Hypothalamus (tissue), 51 donors: ENCODE measurements at places on chromosomes 11 and 22.

DNA sequence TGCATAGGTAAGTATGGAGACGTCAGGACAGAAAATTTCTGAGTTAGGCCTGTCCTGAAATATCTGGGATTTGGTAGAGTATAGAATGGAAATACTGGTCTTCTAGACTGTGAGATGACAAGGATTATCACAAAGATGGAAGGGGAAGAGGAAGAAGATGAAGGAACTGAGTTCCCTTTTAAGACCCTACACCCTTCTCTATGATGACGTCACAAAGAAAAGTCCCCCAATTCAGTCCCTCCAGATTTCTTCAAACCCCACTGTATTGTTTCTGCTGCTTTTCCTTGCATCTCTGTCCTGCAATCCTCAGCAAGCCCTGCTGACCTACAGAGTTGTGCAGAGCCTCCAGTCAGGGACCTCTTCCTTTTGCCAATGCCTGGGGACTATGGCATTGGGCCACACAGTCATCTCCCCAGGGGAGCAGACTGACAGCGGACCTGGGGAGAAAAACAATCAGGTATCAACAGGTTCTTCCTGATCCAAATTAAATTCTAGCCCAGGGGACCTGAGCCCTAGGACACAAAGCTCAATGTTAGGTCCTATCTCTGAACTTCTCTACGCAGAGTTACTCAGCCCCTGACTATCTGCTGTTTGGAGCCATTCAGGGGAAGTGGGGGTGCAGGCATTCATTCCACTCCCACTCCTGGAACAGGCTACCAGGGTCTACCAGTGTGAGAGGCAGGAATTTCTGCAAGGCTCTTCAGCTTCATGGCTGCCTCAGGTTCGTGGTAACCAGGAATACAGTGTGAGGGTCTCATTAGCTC lies 49.2 kb upstream of the POU2AF1 start:
- no peak for DNase-seq

GRCh38 chr11:40679276-40679675 lies 780.2 kb downstream of the LRRC4C start:
- DNase-seq, result no peak

DNA sequence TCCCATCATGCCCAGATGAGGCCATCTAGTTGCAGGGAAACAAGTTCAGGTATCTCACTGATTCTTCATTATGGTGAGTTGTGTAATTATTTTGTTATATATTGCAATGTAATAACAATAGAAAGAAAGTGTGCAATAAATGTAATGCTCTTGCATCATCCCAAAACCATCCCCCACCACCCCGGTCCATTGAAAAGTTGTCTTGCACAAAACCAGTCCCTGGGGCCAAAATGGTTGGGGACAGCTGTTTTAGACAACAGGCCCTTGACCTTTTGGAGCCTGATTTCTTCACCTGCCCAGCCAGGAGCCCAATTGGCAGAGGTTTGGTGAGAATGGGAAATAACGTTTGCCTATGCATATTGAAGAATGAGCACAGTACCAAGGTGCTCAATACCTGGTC lies 15.9 kb downstream of the MPEG1 start:
- no peak for DNase-seq

DNA sequence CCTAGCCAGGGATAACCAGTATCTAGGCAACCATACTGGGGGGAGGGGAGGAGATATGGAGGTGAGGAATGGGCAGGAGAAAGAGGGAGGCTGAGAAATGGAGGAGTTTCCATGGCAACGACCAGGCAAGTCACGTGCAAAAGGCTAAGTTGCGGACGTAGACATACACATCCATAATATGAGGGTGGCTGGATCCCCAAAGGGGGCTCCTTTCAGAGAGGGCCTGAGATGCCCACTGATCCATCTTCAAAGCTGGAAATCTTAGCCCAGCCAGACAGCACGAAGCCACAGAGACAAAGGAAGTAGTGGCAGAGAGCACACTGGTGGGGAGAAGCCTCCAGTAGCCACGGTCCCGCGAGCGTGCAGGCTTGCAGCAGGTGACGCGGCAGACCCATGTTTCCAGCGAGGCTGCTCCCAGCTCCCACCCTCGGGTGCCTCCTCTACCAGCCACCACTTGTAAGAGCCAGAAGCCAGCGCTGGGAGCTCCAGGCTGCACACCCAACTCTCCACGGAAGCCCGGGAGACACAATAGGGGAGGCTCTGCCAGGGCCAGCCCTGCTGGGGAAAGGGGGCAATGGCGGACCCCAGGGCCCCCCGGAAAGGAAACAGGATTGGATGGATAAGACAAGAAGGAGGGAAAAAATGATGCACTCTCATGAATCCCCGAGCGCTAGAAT lies 938 bp downstream of the FXYD6 start:
- no peak for DNase-seq

DNA sequence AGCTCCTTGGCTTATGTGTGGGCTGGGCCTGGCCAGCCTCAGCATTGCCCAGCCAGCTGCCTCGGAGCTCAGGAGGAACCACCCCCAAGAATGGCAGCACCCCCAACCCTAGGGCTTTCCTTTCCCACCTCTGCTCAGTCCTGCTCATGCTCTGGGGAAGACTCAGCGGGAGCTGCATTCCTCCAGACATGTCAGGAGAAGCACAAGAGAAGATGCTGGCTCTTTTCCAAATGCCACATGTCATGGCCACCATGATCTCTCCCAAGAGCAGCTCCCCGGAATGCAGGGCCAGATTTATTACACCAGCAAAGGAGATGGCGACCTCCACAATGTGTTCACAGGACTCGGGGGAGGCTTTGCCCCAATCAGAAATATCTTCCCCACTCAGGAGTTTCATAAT lies 143.7 kb downstream of the PKNOX2 start:
- DNase-seq, result no peak

DNA sequence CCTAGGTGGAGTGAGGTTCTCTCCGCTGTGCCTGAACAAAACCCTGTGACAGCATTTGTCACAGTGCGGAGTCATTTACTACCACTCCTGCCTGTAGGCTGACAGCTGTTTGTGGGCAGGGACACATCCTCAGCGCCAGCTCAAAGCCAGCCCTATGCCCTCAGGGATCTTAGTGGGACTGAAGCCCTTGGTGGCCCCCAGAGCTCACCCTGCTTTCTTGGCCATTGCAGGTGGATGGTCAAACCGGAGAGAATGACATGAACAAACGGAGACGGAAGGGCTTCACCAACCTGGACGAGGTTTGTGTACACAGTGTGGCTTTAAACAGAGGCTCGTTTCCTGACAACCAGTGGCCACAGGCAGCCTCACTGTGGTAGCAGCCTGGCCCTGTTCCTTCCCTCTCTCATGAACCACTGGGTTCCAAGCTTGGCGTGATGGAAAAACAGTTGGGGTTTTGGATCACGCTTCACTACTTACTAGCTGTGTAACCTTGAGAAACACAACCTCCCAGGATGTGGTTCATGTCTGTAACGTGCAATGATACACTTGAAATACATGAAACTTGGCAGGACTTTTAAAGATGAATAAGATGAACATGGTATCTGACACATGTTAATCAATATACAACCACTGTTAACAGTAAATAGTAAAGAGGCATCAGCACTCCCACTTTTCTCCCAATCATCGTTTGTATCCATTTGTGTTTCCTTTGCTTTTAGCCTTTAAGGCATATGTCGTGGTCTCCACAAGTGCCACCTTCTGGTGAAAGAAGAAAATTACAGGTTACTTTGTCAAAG lies 125.8 kb downstream of the MICAL2 start:
- no peak for DNase-seq

DNA sequence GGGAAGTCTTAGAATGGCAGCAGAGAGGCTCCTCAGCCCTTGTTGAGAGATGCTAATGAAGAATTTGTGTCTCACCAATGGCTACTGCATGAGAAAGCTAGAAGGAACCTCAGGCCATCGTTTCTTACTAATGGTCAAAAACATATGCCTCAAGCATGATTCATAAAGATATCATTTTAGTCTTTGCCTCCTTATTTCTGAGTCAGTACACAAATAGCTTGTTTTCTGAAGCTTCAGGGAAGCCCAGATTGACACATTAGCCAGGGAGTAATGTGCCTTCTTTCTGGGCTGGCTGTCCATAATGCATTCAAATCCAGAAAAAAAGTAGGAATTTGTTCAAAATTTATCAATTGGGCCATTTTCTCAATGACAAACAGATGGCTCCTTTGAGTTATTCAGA lies 169.4 kb upstream of the ZBED5 start:
- DNase-seq, result no peak

GRCh38 chr11:134155946-134156865 lies 67.6 kb downstream of the NCAPD3 start:
- no peak for DNase-seq

DNA sequence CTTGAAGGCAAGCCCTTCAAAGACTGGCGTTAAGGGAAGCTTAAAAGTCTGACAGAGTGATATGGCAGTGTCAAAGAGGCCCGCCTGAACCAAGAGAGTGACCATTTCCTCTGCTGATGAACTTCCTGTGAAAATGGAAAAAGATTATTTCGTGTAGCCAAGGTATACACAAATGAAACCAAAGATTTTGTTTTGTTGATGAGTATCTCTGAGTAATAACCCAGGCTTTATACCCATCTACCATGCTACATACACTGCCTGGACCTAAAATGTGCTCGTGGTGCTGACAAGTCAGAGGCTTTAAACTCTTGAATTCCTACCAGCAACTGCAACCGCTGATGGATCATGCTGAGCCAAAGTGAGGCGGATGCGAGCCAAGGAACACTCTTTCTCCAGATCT lies 21.0 kb upstream of the FNBP4 start:
- no peak for DNase-seq

DNA sequence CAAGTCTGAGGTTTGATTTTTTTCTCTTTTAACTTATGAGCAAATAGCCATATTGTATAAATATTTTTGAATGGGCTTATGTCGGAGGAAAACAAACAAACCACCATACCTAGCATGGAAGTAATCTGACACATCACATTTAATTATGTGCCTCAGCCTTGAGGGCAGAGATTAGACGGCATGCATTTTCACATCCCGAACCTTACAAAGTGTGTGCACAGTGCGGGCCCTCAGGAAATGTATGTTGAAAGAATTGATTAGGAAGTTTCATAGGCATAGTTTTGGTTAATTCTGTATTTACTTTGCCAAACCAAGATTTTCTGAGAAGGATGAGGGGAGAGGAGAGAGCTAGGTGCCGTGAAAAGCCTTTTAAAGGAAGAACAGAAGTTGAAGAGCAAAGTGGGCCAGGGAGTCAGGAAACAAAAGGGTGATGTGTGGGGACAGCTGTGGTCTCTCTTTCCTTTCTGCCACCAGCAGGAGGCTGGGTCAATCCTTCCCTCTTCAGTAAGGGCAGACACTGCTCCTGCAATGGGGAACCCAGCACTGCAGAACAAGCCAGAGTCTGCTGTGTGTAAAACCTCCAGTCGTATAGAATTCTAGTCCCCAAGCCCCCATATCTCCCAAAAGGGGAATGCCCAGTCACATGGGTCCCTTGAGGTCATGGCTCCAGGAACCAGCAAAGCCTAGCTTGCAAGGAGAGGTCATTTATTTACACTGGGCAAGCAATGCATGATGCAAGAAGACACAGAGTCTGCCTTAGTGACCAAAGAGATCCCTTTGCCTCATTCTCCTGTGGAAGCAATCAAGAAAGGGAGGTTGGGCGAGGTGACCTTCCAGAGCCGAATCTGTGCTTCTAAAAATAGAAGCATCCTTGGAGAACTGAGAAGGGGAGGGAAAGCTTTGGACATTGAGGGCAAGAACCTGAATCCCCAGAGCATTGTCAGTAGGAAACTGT lies 71.1 kb upstream of the OLFML1 start:
- DNase-seq, result no peak

DNA sequence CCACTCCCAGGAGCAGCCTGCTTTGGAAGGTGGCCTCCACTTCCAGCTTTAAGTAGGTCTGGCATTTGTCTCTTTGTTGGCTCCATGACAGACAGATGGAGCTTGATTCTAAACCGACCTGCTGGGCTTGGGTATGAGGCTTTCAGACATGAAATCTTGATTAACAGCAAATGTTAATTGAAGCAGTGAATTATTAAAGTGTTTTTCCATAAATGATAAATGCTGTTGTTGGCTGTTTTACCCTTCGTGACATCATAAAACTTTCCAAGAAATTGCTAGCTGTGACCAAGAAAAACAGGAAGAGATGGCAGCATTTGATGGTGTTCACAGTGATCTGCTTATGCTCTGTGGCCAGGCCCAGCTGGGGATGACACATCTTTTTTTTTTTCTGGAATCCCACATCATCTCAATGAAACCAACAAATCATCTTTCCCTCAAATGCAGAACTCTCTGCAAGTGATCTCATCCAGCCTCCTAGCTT lies 66.1 kb downstream of the RBMXL2 start:
- no peak for DNase-seq

- no peak for DNase-seq
Measured at GRCh38 chr11:45902452-45903380, 4.4 kb downstream of the FREY1 start.

DNA sequence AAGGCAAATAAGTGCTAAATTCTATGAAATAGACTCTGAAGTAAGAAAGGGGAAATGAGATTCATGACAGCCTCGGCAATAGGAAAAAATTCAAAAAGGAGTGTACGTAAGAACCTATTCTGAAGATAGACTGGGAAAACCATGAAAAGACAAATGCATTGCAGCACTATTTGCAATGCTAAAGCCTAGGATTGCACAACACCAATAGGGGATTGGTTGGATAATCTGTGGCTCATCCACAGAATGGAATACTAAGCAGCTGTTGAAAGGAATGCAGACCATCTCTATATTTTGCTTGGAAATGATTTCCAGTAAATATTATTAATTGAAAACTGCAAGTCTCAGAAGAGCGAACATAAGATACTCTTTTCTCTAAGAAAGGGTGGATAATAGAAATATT lies 91.7 kb upstream of the CLMP start:
- no peak for DNase-seq

DNA sequence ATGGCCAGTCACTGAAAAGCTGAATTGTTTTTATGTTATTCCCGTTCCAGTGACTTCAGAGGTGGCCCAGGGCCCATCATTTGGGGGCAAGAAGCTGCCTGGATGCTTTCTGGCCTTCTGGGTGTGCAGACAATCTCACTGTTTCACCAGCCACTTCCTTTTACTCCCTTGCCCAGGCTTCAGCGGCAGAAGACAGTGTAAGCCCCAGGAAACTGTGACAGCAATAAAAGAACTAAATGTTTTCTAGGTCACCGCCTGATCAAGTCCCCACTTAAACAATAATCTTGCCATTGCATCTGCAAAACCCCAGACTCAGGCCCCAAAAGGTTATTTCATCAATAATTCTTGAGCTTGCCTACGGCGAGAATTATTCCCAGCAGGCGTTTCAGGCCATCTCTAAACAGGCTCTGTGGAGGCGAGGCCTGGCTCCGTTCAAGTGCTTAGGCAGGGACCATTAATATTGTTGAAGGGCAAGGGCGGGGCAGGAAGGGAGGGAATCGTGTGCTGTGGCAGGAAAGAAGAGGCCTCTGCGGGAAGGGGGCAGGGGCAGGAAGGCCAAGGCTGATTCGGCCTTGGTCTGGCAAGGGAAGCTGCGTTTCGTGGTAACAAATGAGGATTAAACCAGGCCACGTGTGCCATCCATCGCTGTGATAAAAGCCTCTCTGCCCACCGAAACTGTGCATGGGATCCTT lies 252.3 kb downstream of the KIRREL3 start:
- no peak for DNase-seq

DNA sequence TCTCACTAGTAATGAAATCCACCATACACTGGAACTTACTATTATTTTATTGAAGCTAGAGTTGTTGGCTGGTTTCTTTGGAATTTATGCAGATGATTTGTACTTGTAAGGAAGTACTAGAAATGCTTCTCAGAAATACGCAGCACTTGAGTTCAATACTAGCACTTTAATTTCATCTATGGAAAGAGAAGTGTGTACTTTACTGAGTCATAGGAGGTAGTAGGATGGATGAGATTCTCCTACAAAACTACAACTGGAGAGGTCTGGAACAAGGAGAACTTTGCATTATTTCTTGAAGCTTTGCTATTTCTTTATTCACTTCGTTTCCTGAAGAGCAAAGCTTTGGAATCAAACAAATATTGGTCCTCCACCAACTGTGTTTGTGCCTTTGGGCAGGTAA lies 44.1 kb upstream of the CCDC90B start:
- no peak for DNase-seq
